ENCODE measurements at places on chromosomes 7 and 10.

DNA sequence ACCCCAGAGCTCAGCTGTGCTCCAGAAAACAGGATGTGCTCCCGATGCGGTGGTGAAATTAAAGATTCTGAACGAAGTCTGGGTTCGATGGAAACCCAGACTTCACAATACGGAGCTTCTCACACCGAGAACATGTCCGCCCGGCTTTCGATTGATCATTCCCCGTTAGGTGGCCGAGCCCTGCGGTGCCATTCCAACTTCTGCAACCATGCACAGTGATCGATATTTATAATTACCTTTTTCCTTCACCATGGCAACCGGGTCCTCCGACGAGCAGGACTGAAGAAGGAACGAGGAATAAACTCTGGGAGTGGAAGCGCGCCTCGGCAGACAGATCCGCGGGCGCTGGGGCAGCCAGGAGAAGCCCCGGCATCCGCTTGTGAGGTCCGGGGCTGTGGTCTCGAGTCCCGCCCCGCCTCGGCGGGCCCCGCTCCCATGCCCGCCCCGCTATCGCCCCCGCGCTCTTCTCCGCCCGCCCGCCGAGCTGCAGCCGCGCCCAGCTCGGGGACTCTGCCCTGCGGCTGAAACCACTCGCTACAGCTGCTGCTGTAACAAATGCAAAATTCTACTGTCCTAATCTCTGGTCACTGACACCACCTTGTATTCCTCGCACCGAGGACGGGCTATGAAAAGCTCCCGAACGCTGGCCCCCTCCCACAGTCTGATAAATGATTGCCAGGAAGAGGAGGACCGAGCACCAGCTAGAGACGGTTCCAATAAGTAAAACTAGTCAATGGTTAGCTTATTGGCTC lies 26.2 kb downstream of the ABLIM1 start:
- DNase-seq, result no peak

- no peak for DNase-seq
Observed at GRCh38 chr10:118101501-118101900, 54.8 kb upstream of the RAB11FIP2 start.

DNA sequence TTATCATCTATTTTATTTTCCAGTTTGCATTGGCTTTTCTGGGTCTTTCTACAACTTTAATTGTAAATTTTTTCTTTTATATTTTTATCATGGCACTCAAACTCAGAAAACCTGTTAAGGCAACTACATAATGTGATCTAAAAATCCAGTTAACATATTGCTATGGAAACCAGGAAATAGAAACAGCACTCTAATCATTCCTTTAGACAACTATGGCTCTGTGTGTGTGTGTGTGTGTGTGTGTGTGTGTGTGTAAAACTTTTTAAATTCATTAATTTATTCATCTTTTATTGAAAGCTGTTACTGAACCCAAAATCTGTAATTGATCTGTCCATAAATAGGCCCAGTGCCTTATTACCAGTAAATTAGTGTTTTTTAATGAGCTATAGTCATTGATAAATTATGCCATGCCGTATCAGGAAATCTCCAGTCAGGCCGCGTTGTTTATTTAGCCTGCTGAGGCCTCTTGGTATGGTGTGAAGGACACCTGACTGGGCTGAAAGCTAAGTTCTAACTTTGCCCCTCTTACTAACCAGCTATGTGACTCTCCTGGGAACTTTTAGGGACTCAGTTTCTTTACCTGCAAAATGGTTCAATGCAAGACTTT lies 1.5 kb upstream of the MET start:
- DNase-seq, result no peak

DNA sequence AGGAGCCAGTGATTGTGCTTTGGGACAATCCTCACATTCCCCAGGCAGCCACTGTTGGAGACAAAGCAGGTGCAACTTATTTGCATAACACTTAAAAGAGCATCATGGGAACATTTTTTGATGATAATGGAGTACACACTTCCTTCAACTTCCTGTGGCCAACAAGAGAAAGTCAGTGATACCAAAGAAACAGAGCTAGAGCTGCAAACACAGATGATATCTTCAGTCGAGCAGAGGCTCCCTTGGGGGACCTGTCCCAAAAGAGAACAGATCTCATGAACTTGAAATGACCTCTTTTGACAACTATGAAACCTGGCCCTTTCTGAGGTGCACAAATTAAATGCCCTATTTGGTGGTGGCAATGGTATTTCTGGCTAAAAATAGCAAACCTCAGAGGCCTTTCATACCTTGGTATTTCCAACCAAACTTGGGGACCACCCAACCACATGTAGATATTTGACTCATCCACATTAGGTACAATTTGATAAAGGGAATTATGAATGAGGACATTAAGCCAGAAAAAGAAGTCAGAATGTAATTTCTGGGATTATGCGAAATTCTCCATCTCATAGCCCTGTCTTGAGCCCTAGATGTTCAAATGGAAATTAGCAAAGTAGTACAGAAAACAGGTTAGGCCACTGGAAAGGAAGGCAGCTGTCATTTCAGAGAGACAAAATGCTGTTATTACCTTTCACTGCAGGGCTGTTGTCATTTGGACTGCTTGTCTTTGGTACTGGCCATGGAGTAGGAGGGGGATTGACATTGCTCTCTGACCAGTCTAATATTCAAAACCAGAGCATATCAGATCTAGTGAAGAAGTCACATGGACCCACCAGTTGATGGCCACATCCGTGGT lies 146.2 kb downstream of the ICA1 start:
- no peak for DNase-seq

GRCh38 chr7:100185726-100186125 lies 8.0 kb downstream of the STAG3 start:
- DNase-seq, result no peak

GRCh38 chr10:60246382-60246781 lies 143.3 kb downstream of the ANK3 start:
- no peak for DNase-seq

- DNase-seq, result no peak
Observed at GRCh38 chr10:25263931-25264330, 89.1 kb downstream of the GPR158 start.

- DNase-seq, result no peak
Observed at GRCh38 chr10:66983475-66983818, 57.6 kb downstream of the LRRTM3 start.

GRCh38 chr10:62992145-62992721 lies 140.9 kb upstream of the NRBF2 start:
- DNase-seq, result no peak

DNA sequence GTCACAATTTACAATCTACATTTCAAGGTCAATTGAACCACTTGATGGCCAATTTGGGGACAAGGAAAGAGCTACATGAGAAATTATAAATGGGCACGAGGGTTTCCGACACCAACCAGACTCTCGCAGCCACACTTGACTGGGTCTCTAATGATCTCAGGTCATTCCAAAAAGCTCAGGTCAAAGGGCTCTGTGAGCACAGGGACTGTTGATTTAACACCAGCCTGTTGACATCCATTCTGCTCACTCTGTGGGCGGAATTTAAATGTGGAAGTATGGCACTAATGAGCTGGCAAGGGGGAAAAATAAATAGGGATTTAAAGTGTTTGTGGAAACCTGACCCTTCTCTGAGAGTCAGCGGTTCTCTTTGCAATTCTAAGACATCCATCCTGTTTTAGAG lies 810.7 kb upstream of the AUTS2 start:
- DNase-seq, result no peak
